ENCODE measurements at places on chromosomes 1 and 21.

- DNase-seq: peak; percentile 48
Measured at GRCh38 chr1:94926915-94927404, at the start of gene CNN3. Gene CNN3, minus strand, starts transcription at chr1:94927110. Its CDS starts 216 bp downstream, at chr1:94926894.

DNA sequence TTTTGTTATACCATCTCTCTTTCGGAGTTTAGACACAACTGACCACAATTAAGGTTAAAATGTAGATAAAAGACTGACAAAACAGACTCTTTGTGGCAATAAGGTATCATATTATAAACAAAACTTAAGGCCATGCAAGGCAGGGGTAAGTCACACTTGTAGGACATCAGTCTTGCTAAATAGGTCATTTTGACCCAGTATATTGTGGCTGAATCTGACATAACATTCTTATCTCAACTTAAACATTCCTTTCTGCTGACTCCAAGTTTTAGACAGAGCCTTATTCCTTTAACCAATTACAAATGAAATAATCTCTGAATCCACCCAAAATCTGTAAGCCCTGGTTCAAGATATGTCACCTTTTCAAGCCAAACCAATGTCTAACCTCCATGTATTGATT lies 733.4 kb upstream of the B3GALT2 start:
- DNase-seq: no peak

DNA sequence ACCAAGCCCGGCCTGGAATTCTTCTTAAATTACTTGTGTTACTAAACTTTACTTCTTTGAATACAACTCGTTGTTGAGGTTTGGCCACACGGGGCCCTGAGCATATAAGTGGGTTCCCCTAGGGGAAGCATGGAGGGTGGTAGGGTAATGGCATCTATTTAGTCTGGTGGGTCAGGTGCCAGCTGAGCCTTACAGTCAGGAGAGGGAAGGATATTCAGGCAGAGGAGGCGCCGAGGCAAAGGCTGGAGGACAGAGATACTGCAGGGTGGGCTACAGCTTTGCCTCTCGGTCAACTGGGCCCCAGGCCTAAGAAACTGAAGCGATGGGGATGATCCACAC lies 424 bp upstream of the NECAP2 start:
- DNase-seq: no peak

GRCh38 chr1:99598738-99599411 lies 47.0 kb upstream of the PALMD start:
- no peak for DNase-seq

DNA sequence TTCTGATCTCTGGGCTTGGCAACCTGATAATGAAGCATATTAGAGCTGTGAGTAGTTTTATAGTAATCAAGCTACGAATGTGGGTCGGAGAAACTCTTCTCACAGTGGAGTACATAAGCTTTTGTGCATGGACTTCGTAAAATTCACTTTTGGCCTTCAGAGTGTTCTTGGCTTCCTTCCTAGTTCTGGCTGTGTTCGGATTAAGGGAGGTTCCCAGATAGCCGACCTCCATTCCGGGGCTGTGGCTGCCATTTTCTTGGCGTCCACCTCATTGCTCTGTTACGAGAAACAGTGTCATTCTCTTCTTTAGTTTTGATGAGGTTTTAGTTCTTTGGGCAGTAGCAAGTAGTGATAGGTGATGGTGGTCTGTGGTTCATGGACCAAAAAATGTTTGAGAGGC lies 26.3 kb downstream of the CAMTA1 start:
- no peak for DNase-seq
